ENCODE measurements at places on chromosomes 5 and 9.

DNA sequence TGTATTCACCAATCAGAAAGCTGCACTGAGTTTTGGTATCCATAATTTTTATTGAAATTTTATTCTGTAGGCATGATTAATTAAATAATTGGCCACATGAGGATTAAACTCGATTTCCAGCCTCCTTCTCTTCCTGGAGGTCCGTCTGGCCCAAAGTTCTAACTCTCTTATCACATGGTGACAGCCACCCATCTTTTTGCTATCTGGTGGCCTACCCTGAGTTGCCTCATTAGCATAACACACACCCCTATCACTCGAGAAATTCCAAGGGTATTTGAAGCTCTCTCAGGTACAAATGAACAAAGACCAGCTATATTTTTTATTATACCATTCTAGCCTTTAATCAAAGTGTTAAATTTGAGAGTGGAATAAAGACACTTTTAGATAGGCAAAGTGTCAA is 57.7 kb downstream of the APC start:
- no peak for DNase-seq

GRCh38 chr9:129414993-129415941 is 205.6 kb downstream of the C9orf50 start:
- no peak for DNase-seq

GRCh38 chr5:67971223-67971830 is 244.2 kb upstream of the PIK3R1 start:
- no peak for DNase-seq

- no peak for DNase-seq
Measured at GRCh38 chr9:83208065-83208850, 145.3 kb upstream of the RASEF start.
